ENCODE measurements at places on chromosomes 4 and X. TPM values are rescaled to one million over a fixed set of nuclear protein-coding genes. Genes with fewer than 3 reads are reported as not detected.

DNA sequence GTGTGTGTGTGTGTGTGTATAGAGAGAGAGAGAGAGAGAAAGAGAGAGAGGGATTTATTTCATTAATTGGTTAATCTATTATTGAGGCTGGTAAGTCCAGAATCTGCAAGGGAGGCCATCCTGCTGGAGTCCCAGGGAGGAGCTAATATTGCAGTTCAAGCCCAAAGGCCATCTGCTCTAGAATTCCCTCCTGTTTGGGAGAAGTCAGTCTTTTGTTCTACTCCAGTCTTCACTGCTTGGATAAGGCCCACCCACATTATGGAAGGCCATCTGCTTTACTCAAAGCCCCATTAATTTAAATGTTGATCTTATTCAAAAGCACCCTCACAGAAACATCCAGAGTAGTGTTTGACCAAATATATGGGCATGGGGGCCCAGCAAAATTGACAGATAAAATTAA, 317.5 kb upstream of the RASGEF1B start:
- no peak for DNase-seq

RPL10 gene
- total RNA-seq: 3,972 TPM

LDOC1 gene
- 2.8 TPM for total RNA-seq

GRCh38 chr4:145404761-145405160, 76.9 kb upstream of the SMAD1 start:
- no peak for DNase-seq

- DNase-seq: peak; percentile 82
Measured at GRCh38 chrX:41384051-41384705, 50.2 kb downstream of the DDX3X start.

PAGE5 gene
- total RNA-seq: 41.0 TPM

DNA sequence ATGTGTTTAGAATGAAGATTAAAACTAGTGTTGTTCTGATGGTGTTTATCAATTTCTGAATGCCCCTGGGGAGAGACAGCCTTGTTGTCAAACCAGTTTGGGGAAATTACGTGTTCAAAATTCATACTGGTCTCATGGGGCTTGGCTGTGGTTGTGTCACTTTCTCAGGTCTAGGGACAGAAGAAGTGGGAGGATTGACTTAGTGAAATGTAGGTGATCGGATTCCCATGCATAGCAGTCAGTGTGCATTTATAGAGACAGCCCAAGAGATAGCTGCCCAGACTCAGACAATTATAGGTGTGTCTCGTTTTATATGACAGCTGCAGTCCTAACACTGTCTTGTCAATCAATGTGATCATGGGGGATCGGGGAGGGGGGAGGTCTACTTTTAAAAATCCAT, 94.4 kb upstream of the CLCN4 start:
- no peak for DNase-seq

- no peak for DNase-seq
Measured at GRCh38 chrX:1577845-1578244, 13.6 kb upstream of the AKAP17A start.

DNA sequence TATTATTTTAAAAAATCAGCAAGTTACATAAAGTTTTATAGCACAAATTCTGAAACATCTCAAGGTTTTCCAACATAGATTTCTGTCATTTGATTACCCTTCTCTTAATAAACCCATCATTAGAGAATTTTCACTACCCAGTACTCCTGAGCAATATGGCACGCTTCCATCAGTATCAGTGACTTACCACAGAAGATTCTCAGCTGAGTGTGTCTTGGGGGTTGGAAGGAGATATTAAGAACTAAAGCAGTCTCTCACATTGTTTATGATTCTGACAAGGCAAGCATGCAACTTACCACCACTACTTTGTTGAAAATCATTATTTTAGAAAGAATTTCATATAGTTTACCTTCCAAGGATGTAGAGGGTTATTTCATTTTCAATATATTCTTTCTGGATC, 67.7 kb downstream of the INPP4B start:
- no peak for DNase-seq

- DNase-seq: no peak
Measured at GRCh38 chr4:25029479-25030276, 1.1 kb downstream of the LGI2 start.

GRCh38 chr4:114879916-114880669, 233.3 kb downstream of the NDST4 start:
- no peak for DNase-seq

DNA sequence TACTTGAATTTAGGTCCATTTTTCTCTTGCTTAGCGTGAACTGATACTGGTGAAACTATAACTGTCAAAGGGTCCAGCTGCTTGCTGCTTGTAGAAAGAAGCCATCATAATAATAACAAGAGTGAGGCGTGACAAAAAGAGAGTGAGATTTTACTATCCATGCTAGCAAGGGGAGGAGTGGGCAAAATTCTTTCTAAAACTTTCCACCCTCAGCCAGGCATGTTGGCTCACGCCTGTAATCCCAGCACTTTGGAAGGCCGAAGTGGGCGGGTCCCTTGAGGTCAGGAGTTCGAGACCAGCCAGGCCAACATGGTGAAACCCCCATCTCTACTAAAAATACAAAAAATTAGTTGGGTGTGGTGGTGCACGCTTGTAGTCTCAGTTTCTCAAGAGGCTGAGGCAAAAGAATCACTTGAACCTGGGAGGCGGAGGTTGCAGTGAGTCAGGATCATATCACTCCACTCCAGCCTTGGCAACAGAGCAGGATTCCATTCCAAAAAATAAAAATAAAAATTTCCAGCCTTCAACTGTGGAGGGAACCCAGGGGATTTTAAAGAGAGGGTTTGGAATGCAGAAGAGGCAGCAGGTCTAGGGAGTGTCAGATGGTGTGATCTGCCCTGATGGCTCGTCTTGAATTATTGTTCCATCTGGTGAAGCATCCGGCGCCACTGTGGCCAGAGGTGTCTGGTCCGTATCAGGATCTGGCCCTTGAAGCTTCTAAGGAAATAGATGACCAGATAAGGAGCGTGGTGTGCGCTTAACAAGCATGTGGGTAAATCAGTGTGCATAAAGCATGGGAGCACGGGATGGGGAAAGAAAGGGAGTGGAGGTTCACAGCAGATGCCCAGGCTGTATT, 51.8 kb downstream of the LRP2BP start:
- no peak for DNase-seq

DNA sequence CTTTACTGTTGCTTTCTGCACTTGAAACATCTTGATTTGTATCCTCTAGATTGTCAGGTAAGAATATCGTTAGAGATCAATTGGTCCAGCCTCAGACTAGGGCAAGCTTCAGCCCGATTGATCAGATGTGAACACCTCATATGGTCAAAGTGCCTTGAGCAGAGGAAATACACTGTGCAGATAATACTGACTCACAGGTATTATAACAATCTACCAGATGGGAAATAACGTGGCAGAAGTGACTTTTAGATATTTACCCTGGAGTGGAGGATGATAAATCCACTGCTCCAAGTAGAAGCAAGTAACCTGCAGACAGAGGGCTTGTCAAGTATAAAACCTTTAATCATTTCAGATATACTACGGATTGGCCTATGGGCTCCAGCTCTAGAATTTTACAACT, 17.9 kb downstream of the VEGFC start:
- peak; percentile 44 for DNase-seq

DNA sequence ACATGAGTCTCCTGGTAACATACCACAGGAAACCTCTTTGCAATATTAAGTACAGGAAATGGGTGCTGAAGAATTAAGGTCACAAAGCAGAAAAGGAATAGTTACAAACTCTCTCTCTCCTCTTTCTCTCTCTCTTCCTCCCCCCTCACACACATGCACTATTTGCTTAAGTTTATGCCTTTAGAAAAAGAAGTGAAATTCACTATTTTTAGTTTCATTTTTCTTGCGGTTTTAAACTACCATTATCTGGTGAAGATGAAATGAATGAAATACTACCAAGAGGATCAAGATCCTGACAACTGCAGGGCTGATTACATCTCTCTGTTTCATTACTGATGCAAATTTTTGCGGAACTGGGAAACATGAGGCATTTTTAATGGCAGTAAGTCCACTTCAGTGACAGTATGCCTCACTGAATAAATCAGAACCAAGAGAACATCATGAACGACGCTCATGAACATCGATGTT, 64.3 kb upstream of the FTHL17 start:
- DNase-seq: no peak

- peak; percentile 33 for DNase-seq
Measured at GRCh38 chr4:86233681-86234080, 126.2 kb downstream of the MAPK10 start.

- DNase-seq: no peak
Measured at GRCh38 chr4:70473679-70474078, 1.7 kb downstream of the MUC7 start.

DNA sequence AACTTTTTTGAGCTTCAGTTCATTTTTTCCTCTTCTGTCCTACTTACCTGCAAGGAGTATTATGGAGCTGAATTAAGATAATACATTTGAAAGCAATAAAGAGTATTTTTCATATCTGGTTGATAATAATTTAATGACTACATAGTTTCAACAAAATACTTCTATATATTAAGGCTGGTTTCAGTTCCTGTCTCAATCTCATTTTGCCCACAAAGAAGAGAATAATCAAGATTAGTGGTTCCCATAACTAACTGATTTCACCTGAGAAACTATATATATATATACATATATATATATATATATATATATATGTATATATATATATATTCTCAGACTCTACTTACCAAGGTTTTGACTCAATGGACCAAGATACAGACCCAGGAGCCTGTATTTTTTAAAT, 87.7 kb upstream of the ATOH1 start:
- no peak for DNase-seq

- no peak for DNase-seq
Measured at GRCh38 chr4:147651563-147651962, 32.4 kb downstream of the PRMT9 start.

- no peak for DNase-seq
Measured at GRCh38 chr4:7422898-7423180, 11.9 kb downstream of the PSAPL1 start.

ZFX gene
- total RNA-seq: 36.9 TPM

GRCh38 chr4:89836031-89836745, 773 bp downstream of the SNCA start:
- no peak for DNase-seq

TTC29 gene
- total RNA-seq: 0.72 TPM

DNA sequence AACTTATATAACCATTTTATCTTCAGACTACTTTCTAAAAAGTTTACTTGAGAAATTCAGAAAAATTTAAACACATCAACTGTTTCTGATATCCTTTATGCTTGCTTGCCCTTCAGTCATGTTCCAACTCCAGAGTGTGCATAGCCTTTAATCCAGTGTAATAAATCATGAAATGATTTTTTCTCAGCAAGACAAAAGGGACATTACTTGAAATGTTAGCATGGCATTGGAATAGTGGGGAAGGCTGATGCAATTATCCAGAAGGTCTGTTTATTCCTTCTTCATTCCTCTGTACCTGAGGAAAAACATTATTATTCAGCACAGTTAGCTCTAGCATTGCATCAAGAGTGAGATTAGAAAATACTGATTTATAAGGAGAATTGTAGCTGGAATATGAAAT, 209.9 kb downstream of the SLC7A11 start:
- DNase-seq: no peak

DNA sequence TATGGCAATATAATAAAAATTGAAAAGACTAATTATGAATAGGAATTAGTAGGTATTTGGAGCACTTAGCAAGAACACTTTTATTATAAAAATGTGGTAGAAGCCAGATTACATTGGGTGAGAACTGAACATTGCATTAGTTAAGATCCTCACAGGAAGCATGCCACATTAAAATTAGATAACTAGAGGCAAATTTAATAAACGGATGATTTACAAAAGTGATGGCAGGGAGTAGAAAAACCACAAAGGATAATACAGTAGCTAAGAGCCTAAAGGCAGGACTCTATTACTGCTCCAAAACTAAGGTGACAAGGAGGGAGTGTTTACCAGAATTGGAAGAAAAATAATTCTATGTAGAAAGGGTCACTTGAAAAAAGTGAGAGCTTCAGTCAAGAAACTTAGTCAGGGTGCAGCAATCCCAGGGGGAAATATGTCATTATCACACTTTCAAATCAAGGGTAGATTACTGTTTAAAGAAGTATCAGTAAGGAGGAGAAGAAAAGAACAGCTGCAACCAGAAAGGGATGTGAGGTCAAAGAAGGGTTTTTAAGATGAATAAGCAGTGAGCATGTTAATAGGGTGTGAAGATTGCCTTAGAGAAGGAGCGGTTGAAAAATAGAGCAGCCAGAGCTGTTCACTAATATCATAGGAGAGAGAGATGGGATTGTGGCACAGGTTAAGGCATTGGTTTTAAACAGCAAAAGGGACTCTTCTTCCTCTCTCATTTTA, 84.6 kb downstream of the NDST4 start:
- no peak for DNase-seq

DNA sequence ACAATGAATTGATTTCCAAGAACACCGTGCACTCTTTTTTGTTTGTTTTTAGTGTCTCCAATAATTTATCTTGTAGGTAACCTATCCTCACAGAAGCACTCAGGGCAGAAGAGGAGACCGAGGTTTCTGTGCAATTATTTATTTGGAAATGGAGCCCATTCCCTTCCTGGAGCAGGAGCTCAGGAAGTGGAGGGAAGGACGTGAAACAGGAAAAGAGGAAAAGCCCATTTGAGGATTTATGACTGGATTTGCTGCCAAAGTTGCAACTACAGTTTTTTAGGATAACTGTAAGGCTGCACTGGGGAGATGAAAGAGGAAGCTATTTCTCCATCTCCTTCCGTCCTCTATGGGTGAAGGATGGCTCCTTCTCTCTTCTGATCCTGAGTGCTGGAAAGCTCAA, 31.7 kb upstream of the MXRA5 start:
- DNase-seq: no peak

GRCh38 chrX:69365349-69365748, 138.8 kb upstream of the NALF2 start:
- DNase-seq: no peak

TSR2 gene
- total RNA-seq: 23.1 TPM

GRCh38 chr4:109359040-109359646, 56.7 kb upstream of the COL25A1 start:
- DNase-seq: no peak
